ENCODE measurements at places on chromosomes 5 and 9.

- DNase-seq = no peak
Observed at GRCh38 chr5:1392261-1392660, 47.4 kb upstream of the CLPTM1L start.

- no peak for DNase-seq
Observed at GRCh38 chr9:76223749-76224340, 170.4 kb downstream of the RFK start.

- DNase-seq = no peak
Observed at GRCh38 chr9:134677743-134678142, 36.1 kb downstream of the COL5A1 start.

DNA sequence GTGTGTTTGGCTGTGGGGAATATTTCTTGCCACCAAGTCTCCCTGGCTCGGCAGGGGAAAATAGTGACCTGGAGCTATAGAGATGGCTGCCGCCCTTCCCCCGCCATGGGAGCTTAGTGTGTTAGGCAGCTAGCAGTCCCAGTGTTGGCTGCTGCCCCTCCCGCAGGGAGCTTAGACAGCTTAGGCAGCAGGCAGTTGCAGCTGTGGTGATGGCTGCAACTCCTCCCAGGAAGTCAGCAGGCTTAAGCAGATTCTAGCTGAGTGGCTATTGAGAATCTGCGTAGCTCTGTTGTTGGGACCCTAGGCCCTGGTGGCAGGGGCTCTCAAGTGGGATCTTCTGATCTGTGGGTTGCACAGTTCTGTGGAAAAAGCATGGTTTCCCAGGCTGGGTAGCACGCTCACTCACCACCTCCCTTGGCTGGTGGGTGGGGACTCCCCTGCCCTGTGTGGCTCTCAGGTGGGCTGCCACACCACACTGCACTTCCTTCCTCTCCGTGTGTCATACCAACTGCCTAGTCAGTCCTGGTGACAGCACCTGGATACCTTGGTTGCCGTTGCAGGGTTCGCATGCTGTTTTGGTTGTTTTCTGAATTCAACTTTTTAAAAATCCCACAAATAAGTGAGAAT, 9.3 kb downstream of the OR1N2 start:
- DNase-seq = no peak

GRCh38 chr9:17134396-17135294, at the start of gene CNTLN:
Gene CNTLN (plus strand): TSS chr9:17135040. CDS start chr9:17135066, 26 bp downstream.
- DNase-seq = peak; percentile 93

GRCh38 chr5:132788508-132788907, 11.5 kb upstream of the SEPTIN8 start:
- no peak for DNase-seq

- DNase-seq = no peak
Observed at GRCh38 chr5:97065475-97065874, 76.9 kb downstream of the LIX1 start.
